ENCODE measurements at places on chromosomes 1 and 21.
A peak's percentile ranks its signal among the peaks of the same experiment; 100 is the strongest.

GRCh38 chr1:44594871-44595735 lies 79.2 kb downstream of the TMEM53 start:
- DNase-seq = peak; percentile 95

GRCh38 chr1:166956057-166956850 lies 19.1 kb downstream of the ILDR2 start:
- DNase-seq = no peak

DNA sequence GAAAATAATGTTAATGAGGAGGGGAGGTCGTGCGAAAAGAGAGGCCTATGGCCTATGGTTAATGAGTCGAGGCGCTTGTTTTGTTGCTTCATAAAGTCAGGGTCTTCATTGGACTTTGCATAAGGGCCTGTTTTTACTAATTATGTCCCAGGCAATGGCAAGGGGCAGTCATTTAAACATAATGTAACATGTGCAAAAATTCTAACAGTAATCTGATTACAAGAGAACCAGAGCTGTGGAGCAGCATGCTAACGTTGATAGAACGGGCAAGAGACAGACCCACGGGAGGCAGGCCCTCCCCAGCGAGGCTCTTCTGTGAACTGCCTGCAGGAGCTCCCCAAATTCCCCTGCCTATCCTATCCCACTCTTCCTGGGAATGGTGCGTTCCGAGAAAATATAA lies 22.6 kb upstream of the CAMK1G start:
- DNase-seq = no peak

DNA sequence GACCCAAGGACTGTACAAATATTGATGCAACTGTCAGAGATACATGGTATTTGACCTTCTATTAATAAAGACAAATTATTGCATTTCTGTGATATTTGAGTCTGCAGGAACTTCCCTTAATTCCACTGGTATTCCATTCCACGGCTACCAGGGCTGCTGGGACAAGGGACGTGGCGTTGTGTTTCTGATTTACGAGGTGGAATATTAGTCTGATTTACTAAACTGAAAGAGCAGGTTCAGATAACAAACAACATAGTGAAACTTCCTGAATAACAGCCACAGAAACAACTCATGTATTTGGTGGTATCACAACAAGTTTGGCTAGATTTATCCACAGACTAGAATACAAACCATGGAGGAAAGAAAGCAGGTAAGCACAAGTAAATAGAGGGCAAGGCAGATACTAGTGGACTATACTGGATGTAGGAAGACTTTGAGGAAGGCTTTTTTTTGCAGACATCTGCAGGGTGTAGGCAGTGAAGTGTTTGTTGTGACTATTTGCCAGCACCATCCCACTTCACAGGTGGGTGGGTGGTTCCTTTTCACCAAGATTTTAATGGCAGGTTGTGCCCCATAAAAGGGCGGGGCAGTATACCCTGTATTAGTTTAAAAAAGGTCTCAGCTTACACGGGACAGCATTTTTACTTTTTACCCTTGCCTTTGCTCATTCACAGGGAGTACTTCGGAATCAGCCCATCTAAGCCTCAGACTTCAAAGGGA lies 100.4 kb downstream of the FGGY start:
- no peak for DNase-seq

DNA sequence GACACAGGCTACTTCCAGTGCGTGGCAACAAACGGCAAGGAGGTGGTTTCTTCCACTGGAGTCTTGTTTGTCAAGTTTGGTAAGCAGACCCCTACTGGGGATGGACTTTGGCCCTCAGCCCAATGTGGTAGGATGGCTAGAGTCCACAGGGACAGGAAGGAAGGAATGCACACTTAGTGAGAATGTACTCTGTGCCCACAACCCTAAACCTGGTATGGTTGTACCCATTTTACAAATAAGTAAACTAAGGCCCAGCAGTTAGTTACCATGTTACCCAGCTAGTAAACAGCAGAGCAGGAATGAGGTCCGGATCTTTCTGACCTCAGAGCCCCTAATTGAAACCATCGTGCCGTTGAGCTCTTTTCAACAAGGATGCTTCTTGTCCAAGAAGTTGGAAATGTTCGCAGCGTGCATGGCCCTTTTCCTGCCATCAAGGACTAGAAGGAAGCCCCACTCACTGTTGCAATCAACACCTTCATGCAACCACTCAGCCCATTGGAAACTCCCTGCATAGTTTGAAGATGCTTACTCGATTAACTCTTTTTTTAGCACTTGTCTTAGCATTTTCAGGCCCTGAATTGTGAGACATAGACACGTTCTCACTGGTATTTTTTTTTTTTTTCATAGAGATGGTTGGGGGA lies 153.4 kb upstream of the UBE2U start:
- DNase-seq = no peak

DNA sequence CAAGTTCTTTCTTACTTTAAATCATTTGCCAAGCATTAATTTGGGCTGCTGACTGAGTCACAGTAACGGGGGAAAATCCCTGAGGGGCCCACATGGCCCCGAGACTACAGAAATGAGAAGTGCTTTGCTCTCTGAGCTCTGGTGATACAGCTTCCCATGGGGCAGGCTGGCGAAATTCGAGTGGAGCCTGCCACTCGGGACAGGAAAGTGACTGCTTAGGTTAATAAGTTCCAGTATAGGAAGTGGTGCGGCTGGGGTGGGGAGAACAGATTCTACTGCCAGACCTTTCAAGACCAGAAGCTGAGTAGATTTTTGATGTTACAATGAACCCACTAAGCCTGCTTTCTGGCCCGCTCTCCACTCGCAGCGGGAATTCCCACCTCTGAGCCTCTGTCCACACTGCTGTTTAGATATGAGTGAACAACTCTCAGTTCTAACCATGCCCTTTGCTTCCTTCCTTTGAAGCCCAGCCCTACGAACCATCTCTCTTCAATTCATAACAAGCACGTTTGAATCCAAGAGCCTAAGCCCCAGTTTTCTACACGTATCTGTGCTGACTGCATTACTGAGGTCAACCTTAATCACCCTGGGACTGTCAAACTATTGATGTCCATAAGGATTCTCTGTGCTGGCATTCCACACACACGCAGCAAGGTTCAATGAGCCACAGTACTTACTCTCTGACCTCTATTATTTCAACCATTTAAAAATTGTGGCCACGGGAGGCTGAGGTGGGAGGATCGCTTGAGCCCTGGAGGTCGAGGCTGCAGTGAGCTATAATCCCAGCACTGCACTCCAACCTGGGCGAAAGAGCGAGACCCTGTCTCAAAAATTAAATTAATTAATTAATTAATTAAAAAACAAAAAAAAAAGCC lies 9.6 kb downstream of the ZBTB17 start:
- DNase-seq = no peak

DNA sequence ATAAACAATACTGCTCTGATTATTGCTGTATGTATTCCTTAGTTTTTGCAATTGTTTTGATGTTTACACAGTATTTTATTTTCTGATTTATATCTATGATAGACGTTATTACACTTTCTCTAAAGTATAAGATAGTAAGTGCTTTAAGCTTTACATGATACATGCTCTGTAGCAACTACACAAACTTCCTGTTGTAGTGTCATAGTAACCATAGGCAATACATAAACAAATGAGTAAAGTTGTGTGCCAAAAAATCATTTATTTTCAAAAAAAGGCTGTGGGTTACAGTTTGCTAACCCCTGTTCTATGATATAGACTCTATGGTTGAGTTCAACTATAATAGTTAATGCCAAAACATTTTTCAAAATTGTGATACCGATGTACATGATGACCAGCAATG lies 1156.4 kb downstream of the AMY1C start:
- no peak for DNase-seq

GRCh38 chr1:158285756-158286241 lies 3.9 kb upstream of the CD1C start:
- peak; percentile 8 for DNase-seq

GRCh38 chr1:33281554-33282303 lies 25.4 kb downstream of the ZNF362 start:
- DNase-seq = no peak

DNA sequence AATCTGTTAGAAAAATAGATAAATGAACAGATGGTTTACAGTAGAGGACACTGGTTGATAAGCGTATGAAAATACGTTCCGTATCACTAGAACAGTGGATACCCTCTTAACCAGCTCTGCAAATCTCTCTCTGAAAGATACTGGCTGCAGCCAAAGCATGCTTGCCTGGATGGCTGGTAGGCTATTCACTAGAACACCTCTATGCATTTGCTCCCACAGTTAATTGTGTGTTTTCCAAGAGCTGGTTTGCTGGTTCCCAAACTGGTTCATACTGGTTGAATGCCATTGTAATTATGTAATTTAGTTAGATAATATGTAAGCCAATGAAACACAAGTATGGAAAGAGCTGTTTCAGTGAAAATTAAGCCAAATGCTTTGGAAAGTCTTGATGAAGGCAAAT lies 126.6 kb downstream of the C1orf21 start:
- no peak for DNase-seq

DNA sequence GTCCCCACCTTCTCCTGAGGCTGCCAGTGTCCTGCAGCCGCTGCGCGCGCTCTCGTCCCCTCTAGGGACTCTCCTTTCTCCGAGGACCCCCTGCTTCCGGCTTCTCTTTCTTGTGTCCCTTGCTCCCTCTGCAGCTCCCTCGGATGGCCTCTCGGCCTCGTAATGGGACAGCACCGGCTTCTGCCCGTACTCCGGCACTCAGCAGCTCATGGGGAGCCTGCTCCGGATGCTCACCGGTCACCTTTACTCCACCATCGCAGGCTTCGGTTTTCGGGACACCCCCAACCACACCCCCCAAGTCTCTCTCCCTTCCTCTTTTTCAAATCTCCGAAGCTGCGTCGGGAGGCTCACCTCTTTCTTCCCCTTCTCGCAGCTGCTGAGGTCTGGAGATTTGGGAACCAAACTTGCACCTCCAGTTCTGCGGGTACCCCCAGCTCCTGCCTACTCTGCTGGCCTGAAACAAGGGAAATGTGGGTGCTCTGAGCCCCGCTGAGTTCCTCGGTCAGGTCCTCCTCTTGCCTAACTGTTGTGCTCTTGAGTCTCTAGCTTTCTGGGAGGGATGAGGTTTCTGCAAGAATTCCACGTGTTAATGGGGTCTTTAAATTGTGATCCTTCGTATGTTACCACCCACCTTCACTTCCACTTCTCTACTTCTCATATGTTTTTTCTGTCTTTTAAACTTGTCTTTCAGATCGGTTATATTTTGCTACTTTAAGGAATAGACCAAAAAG lies 930 bp downstream of the CDC14A start:
- DNase-seq = peak; percentile 17
